MV-4-11 (cell line): ENCODE measurements at places on chromosomes 4 and X.

- DNase-seq = no peak
Measured at GRCh38 chrX:115324194-115324593, 34.7 kb downstream of the LUZP4 start.

DNA sequence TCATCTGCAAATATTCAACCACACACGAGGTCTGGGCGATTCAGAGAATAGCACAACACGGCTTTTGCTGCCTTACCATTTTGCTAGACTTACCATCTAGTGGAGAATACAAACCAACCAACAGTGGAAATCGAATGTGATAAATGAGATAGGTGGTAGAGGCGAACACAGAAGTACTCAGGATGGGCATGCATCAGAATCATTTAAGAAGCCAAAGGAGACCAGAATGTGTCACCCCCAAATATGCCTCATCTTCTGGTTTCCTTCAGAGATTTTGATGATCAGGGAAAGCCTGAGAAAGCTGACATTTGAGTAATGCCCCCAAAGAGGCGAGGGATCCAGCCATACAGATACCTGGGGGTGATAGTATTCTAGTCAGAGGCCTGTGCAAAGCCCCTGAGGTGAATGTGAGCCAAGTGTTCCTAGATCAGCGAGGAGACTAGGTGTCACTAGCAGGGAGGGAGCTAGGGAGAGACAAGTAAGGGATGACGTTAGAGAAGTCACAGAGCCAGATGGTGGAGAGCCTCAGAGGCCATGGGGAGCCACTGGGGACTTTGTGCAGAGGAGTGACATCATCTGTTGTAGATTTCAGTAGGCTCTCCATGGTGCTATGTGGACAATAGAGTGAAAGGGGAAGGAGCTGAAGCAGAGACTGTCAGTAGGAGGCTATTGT is 1.7 kb downstream of the MTMR1 start:
- DNase-seq = peak; percentile 69

GRCh38 chr4:111214371-111214770 is 591.5 kb upstream of the PITX2 start:
- DNase-seq = no peak

GRCh38 chr4:178993306-178993705 is 1551.1 kb upstream of the AGA start:
- no peak for DNase-seq

DNA sequence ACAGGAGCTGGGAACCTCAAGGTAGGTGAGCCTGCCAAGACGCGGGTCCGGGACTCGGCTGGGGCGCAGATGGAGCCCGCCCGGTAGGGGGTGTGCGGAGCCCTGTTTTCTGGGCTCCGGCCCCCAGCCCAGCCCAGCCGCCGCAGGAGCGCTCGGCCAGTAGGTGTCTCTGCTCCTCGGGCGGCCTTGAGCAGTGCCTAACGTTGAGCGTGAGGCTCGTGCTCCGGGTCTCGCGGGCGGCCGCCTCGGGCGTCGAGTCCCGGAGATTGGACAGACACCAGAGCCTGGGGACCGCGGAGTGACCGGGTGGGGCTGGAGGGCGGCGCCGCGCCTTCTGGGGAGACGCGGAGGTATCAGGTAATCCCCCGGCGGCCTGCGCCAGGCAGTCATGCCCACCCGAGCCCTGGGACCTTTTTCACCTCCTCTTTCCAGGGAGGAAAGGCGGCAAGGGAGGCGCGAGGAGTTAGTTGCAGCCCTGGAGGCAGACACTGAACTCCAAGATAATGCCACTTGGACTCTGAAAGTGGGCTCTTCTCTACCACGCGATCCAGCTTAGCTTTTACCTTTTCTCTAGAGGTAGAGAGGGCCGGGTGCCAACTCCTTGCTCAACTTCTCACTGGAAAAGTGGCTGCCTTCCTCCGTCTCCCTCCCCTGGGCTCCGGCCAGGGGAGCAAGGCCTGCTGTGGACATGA is 14.5 kb upstream of the FGG start:
- DNase-seq = no peak

- DNase-seq = no peak
Measured at GRCh38 chrX:68299898-68300297, 133.4 kb downstream of the OPHN1 start.

GRCh38 chr4:71713611-71714203 is 70.2 kb downstream of the GC start:
- DNase-seq = peak; percentile 12

GRCh38 chr4:87843936-87844335 is 11.2 kb downstream of the MEPE start:
- DNase-seq = peak; percentile 98

GRCh38 chrX:24259544-24260240 is 54.2 kb downstream of the SUPT20HL2 start:
- DNase-seq = peak; percentile 59

DNA sequence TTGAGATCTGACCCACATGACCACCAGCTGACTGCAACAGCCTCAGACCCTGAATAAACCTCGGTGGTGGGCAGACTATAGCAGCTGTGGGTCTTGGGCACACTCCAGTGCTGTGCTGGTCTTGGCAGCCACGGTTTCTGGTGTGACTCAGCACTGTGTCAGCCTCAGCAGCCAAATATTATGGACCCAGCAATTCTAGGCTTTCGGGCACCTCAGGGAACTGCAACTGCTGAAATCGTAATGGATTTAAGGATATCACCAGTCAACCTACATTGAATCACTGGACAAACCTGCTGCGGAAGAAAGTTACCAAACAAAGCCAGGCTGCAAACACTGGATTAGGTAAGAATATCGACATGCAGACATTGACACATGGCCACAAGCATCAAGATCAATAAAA is 10.5 kb upstream of the UBE2NL start:
- no peak for DNase-seq

DNA sequence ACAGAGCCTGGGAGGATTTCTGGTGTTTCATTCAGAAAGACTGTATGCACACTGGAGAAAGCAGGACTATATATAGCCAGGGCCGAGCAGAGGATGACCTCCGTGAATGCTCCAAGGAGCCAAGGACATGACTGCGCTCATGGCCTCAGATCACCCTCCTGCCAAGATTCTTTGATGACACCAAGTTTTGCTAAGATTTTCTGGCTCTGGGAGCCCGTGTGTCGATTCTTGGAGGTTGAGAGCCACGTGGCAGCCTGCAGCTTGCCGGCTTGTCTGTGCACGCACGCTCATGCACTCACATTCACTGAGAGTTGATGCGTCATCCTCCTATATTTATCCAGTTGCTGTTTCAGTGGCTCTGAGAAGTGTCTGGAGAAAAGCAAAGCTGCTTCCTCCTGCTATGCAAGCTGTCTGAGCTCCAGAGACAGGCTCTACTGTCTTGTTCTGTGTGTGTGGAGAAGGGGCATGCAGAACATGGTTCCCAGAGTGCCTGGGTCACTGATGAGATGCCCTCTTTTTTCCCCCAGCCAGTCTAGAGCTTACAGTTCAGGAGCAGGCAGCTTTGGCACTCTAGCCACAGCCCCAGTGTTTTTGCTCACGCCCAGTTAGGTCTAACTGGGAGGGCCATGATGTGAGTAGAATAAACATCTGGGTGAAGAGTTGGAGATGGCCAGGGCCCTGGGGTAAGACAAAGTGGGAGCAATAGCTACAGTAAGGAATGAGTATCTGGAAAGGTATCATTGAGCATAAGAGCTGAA is 64.9 kb upstream of the SCOC start:
- peak; percentile 88 for DNase-seq

GRCh38 chr4:151689211-151689991 is 71.4 kb downstream of the GATB start:
- no peak for DNase-seq

GRCh38 chrX:133980406-133980805 is 5.0 kb downstream of the GPC3 start:
- DNase-seq = no peak

- no peak for DNase-seq
Measured at GRCh38 chr4:78975865-78976264, 36.6 kb upstream of the PAQR3 start.

DNA sequence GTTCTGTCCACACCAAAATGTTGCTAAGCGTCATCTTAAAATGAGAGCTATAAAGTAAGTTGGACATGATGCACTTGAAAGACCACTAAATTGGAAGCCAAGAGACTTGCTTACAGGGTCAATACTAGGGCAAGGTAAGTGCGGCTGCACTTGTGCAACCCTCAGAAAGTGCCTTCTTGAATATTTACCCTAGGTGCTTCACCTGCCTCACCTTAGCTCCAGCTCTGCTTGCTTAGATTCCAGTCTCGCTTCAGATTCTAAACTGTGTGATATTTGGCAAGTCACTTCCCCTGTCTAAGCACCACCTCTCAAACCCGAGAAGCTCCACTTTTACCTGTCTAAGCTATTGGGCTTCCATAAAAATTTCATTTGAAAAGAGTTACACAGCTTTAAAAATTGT is 136.5 kb downstream of the GRIA3 start:
- DNase-seq = no peak
